ENCODE measurements at places on chromosomes 5 and 9.

DNA sequence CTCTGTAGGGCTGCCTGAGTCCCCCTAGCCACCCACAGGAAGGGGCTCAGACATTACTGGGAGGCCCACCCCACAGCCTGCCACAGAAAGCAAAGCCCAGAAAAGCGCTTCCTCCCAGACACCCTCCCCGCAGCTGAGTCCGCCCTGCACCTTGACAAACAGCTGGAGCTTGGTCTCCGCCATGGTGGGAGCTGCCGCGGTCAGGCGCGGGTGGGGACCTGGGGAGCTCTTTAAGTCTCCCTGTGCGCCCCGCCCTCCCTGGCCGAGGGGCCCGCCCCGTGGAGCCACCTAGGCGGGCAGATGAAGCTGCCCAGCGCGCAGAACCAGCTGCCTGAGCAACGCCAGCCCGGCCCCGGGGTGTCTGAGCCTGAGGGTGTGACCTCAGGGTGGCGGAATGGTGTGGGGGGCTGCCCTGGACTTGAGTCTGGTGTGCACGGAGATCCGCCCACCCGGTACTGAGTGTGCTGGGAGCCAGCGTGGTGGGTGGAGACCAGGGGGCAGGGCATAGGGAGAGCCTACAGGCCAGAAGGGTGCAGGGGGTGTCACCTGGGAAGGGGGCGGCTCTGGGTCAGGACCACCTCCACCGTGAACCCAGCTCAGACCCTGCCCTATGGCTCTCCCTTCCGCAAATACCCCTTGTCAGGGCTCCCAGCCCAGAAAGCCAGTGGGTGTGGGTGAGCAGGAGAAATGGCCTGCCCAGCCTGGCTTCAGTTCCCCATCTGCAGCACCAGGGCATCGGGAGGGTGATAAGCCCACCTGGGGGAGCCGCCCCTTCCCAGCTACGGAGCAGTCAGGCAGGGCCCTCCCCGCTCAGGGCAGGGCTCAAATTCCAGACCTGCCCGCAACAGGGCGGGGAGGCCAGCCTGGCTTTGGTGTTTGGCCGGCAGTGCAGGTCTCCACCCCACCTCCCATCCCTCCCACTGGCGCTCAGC lies at the start of gene CLIC3:
CLIC3 (minus strand) TSS at position 208 of the 932 bp plus-strand sequence; CDS start at position 183, 25 bp downstream.
- DNase-seq: peak; percentile 47

DNA sequence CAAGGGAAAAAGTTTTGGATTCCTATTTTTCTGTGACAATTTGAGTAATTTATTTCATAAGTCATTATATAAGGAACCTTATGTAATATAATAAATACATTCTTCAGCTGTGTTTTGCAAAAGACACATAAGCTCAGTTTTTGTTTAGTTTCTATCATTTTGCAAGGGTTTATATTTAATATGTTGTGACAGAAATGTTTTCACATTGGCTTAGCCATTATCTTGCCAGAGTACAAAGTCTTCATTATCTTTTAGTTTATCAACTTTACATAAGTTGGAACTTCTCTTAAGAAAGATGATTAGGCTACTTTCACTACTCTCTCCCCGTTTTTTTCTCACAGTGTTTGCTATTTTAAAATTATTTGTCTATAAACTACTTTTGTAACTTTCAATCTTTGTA lies 54.8 kb downstream of the ERCC6L2 start:
- DNase-seq: no peak

DNA sequence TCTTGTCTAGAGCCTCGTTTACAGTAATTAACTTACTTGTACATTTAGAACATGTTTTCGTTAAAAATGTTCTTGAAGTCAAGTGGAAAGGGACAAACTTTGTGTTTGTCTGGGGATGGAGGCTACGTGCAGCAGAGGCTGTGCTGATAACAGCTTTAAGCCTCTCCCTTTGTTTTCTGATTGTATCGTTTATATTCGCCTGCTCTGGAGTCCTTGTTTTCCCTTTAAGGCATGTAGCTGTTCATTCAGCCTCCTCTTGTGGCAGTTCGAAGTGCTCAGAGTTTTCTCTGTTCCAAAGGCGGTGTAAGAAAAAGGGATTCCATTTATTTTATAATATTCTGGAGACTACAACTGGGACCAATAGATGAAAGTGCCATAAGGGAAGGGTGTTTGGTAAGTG lies 1.9 kb downstream of the SLC36A1 start:
- DNase-seq: no peak

DNA sequence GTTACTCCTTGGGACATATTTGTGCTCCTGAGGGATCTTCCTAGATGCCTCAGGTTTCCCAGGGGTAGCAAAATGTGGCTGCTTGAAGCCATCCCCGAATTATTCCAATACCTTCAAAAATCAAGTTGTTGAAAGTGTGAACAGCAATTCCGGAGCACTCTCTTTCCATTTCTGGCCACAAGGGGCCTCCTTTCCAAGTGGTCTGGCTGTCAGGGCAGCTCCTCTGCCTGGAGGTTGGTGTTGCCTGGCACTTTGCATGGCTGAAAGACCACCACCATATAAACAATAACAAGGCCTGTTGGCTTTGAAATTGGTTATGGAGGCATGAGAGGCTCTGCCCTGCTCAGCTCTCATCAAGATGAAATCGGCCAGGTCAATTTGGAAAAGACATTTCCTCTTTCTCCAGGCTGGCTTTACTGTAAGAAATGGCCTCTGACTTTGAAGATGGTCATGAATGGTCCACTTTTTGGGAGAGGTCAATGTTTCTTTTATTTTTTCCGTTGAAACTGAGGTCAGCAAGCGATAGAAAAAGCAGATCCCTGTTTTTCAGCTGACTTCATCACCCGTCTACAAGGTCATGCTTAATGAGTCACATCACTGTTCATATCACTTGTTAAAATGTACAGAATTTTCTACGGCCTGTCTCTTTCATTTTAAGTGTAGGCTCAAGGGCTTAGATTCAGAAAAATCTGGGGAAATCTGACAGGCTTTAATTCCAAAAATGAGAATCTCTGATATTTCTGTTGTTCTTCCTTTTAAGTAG lies 481.1 kb upstream of the ZNF608 start:
- no peak for DNase-seq

GRCh38 chr5:95870105-95870672 lies 47.7 kb upstream of the GLRX start:
- DNase-seq: peak; percentile 56

- DNase-seq: no peak
Observed at GRCh38 chr9:33633636-33634035, 109.6 kb downstream of the ANKRD18B start.

DNA sequence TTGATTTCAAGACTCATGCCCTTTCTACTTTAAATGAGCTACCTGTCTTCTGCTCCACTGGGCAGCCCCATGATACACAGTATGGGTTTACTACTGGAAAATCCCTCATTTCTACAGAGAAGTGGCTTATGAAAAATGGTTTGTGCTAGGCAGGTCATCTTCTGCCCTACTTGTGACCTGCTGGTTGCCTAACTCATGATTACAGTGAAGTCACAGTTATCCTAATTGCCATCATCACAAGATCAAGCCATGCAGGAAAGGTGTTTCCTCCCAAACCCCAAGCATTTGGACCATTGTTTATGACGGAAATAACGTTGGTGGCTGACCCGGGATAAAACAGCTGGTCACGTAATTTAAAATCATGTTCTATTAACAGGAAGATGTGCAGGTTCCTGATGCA lies 330.6 kb downstream of the ACTL7B start:
- DNase-seq: no peak

GRCh38 chr5:1642621-1643061 lies 118.9 kb upstream of the LPCAT1 start:
- DNase-seq: no peak

- DNase-seq: peak; percentile 79
Observed at GRCh38 chr5:140710899-140711552, 10.8 kb downstream of the ZMAT2 start.

- no peak for DNase-seq
Observed at GRCh38 chr5:111730659-111731382, 26.2 kb downstream of the NREP start.

- DNase-seq: no peak
Observed at GRCh38 chr9:111501648-111502047, 17.5 kb upstream of the ECPAS start.

GRCh38 chr5:120614531-120615180 lies 150.6 kb downstream of the PRR16 start:
- DNase-seq: no peak

DNA sequence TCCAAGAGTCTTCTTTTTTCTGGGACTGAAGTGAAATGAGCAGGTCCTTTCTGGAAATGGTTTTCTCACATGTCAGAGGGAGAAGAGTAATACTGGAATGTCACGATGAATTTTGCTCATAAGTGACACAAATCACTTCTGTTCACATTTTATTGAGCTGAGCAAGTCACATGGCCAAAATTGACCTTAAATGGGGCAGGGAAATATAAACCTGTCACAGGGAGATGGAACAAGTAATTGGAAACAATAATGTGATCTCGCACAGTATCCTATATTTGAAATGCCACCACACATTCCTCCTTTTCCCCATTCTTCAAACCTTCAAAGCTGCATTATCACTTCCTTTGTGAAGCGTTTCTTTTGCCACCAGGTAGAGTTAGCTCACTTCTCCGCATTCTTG lies 25.2 kb upstream of the LIFR start:
- DNase-seq: no peak

- DNase-seq: no peak
Observed at GRCh38 chr9:92725766-92726165, 38.9 kb downstream of the BICD2 start.

- no peak for DNase-seq
Observed at GRCh38 chr9:126494264-126494663, 119.5 kb upstream of the LMX1B start.

GRCh38 chr9:91273853-91274552 lies 87.7 kb downstream of the AUH start:
- DNase-seq: no peak

- DNase-seq: peak; percentile 47
Observed at GRCh38 chr9:75087289-75087823, 599 bp downstream of the NMRK1 start.

- peak; percentile 10 for DNase-seq
Observed at GRCh38 chr9:9790216-9790872, 822.5 kb downstream of the PTPRD start.

- DNase-seq: no peak
Observed at GRCh38 chr5:172045315-172045632, 38.8 kb upstream of the FBXW11 start.

DNA sequence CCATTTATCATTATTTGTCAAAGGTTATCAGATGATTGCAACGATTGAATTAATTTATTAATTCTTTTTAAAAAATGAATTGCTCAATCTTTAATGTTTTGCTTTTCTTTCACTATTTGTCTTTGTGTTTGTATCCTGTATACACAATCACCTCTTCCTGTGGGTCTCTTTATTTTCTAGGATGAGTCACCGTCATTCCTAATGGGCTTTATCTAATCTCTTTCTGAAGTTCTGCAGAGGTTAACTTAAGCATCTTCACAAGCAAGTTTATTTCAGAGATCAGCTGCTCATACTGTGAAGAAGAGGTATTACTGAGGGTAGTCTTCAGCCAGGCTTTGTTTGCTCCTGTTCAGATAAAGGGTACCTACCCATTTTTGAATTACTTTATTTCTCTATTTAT lies 323.9 kb downstream of the NNT start:
- DNase-seq: no peak

GRCh38 chr5:95375591-95375990 lies 15.6 kb upstream of the FAM81B start:
- DNase-seq: no peak

GRCh38 chr9:111759762-111760639 lies 34.7 kb downstream of the SHOC1 start:
- DNase-seq: peak; percentile 31

DNA sequence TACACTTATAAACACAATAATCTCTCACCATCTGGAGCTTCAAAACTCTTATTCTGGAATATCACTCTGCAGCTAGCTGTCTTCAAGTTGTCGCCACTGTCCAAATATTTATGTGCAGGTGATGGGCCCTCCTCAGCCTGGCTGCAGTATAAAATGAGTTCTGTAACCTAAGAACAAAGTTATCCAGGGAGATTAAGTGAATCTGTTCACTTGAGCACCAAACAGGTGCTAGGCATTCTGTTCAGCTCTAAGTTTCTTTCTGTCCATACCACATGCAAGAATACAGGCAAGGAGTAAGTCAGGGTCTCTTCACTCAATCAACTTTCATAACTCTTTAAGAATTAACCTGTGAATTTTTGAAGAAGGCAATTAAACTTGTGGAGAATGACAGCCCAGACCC lies 344.1 kb downstream of the PLK2 start:
- no peak for DNase-seq

- no peak for DNase-seq
Observed at GRCh38 chr9:14383294-14383693, 69.4 kb upstream of the NFIB start.

DNA sequence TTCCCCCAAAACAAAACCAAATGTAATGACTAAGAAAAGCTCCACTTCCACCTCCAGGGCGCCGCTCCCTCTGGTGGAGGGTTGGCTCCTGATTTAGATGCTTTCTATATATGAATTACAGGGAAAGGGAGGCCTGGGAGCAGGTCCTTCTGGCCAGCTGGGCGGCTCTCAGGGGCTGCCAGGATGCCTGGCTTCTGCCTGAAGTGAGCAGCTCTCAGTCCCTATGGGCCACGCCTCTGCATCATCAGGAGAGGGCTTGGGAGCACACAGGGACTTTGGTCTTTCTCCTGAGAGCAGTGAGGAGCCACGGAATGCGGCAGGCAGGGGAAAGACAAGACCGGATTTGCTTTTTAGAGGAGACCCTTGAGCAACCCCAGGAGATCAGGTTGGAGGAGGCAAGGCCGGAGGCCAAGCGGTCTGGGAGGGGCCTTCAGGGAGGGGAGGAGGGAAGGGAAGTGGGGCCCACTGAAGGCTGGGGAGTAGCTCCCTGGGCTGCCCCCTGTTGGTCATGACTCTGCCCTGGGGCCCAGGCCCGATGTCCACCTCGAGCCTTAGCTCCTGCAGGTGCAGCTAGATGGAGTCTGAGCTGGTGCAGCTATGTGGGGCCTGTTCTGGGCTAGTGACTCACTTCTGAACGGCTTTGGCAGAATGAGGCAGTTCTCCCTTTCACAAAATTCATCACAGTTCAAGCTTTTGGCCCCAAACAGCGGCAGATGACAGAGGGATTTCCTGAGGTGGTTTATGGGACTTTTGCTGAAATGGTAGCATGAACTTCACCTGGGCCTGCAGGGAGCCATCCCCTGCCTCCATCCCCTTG lies 11.3 kb upstream of the GRHPR start:
- peak; percentile 34 for DNase-seq

- DNase-seq: no peak
Observed at GRCh38 chr9:15308511-15308910, 1.5 kb upstream of the TTC39B start.

DNA sequence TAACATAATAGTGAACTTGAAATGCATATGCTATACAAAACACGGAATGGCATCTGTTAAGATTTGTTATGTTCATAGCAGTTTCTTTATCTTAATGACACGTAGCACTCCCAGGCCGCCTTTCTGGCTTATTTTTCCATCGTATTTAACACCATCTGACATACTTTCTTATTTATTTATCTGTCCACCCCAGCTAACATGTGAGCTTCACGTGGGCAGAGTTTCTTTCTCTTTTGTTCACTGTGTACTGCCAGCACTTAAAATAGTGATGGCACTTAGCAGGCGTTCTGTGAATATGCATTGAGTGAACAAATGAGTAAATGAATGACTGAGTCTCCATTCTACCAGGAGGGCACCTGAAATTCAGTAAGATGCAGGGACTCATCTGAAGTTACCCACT lies 29.4 kb upstream of the SYNPO start:
- DNase-seq: no peak

GRCh38 chr5:101362067-101362466 lies 459.0 kb upstream of the ST8SIA4 start:
- DNase-seq: no peak

- DNase-seq: no peak
Observed at GRCh38 chr9:20208961-20209371, 413.3 kb downstream of the MLLT3 start.
